ENCODE measurements at places on chromosomes 3 and 15.

- no peak for DNase-seq
Observed at GRCh38 chr3:74617776-74618175, 3.3 kb upstream of the CNTN3 start.

DNA sequence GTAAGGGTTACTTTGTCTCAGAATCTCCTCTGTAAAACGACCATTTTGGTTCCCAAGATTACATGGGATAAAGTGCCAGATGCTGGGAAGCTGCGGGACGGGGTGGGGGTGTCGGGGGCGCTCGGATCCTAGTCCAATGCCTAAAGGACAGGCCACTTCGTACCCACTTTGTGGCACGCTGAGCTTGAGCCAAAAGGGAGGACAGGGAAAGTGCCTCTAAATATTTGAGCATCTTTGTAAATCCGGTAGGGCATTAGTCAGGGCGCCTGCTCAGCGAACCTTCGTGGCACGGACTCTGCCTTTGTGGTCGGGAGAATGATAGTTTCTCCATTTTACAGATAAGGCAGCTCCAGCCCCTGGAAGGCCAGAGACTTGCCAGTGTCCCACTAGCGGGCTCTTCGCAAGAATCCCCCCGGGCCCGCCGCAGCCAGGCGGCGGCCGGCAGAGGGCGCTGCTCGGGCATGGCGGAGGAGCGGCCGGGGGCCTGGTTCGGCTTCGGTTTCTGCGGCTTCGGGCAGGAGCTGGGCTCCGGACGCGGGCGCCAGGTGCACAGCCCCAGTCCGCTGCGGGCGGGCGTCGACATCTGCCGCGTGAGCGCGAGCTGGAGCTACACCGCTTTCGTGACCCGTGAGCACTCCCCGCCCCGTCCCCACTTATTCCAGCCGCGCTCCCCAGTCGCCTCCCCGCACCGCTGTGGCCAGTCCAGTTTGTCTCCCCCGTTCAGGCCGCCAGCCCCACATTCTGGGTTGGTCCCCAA is 1.8 kb downstream of the RCCD1 start:
- DNase-seq, result no peak

GRCh38 chr15:68307131-68307928 is 29.8 kb downstream of the FEM1B start:
- DNase-seq, result no peak

DNA sequence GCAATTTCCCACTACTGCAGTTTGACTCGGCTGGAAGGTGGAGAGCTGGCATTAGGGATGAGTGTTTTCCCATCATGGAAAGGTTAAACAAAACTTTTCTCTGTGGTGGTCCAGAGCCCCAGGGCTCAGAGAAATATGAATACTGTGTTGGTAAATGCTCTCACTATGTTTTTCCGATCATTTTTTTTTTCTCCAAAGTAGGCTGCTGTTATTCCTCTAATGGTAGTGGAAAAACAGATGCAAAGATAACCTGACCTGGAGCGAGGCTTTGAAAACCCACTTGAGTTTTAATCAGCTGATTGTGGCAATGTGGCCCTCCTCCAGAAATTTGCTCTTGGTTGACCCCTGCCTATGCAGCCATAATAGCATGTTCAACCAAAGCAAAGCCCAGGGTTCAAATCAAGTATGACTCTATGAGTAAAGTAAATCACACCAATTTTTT is 320.8 kb upstream of the CTNNB1 start:
- DNase-seq, result no peak

- DNase-seq, result no peak
Observed at GRCh38 chr15:55224892-55225291, 28.2 kb upstream of the RSL24D1 start.

GRCh38 chr3:7565574-7565973 is 704.7 kb downstream of the GRM7 start:
- DNase-seq, result no peak

- no peak for DNase-seq
Observed at GRCh38 chr3:151356794-151357462, 27.6 kb upstream of the P2RY13 start.

GRCh38 chr3:127768346-127769008 is 53.8 kb downstream of the MGLL start:
- DNase-seq, result no peak

- no peak for DNase-seq
Observed at GRCh38 chr3:106582151-106582550, 713.3 kb upstream of the CBLB start.

GRCh38 chr15:82100111-82100929 is 54.5 kb upstream of the MEX3B start:
- DNase-seq, result no peak

DNA sequence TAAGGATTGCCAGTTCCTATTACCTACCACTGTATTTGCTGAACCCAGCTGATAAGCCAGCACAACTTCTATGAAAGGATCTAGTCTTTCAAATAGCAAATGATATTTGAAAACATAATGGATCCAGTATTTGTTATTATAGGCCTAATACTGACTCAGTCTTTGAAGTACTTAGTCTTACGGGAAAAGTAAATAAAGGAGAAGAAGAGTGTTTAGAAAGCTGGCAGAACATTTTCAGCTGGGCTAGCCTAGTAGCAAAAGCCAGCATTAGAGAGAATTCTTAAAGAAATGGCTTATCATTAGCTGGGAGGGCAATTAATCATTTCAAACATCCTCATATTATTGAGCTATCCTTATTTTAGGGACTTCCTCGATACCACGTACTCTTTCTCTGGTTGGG is 101.4 kb upstream of the GOLIM4 start:
- no peak for DNase-seq

Data from ascending aorta (tissue), 2 donors.